Activated CD8-positive, alpha-beta memory T cell treated with anti-CD3 and anti-CD28 coated beads, Interleukin-2, amount 10 ng/mL, durations not matched to agents 7 days and 5 days (primary cell): ENCODE measurements at places on chromosomes 12 and 14.

DNA sequence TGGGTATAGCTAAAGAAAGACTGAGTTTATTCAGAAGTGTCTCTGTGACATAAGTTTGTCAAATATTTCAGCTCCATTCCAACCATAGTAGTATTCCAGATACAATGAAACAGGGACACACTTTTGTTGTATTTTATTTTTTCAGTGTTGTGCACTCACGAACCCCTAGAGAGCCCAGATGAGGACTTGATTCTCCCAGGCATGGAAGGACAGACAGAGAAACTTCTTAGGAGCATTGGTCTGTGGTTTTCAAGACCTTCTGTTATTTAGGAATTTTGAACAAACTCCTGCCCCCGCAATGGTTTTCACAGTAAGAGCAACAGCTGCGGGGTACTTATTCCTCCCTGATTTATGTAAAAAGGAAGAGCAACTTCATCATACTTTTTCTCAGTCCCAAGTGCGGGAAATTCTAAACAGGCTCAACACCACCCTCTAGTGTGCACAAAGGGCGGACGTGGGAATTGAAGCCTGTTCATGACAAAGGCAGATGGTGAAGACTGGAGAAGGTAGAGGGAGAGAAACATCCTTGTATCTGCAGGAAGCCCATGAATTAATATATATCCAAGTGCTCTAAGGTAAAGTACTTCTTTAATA is 147.6 kb downstream of the PAH start:
- peak; percentile 54 for DNase-seq

DNA sequence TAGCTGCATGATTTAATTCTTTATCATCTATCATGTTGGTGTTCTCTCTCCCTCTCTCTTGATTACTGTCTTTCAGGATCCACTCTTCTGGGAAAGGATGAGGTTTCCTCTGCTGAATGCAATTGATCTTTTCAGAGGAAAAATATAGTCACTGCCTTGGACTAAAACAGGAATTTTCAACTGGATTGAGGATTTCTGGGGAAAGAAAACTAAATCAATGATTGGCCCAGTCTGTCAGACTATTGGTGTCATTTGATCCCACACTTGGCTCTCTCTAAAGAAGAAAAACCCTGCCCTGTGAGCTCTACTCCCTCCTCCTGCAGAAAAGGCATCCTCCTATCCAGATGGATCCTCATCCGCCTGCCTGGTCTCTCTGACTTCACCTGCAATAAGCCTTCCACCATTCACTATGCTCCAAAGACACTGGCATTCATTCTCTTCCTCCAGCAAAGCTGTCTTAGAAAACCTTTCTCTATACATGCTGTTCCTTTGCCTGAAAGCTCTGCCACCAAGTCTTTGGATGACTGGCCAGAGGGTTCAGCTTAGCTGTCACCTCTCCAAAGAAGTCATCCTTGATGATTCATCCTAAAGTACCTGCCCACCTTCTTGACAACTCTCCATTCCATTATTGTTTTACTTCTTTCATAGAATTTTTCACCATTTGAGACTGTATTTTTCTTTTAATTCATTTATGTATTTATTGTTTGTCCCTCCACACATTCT is 127.7 kb upstream of the CAND1 start:
- DNase-seq: no peak

DNA sequence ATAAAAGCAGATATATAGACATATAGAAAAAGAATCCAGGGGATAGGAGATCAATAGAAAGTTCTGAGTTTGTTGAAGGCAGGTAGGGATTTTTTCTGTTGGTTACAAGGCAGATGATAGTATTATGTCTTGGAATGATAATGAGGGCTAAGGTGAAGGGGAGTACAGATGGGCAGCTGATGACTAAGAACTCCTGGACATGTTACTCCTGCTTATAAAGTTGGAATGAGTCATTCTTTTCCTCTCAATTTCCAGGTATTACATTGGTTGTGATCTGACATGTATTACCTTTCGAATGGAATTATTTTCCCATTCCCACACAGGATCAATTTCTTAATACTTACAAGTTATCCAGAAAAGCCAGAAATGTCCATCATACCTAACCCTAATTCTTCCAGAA is 545.2 kb upstream of the MGAT4C start:
- no peak for DNase-seq

DNA sequence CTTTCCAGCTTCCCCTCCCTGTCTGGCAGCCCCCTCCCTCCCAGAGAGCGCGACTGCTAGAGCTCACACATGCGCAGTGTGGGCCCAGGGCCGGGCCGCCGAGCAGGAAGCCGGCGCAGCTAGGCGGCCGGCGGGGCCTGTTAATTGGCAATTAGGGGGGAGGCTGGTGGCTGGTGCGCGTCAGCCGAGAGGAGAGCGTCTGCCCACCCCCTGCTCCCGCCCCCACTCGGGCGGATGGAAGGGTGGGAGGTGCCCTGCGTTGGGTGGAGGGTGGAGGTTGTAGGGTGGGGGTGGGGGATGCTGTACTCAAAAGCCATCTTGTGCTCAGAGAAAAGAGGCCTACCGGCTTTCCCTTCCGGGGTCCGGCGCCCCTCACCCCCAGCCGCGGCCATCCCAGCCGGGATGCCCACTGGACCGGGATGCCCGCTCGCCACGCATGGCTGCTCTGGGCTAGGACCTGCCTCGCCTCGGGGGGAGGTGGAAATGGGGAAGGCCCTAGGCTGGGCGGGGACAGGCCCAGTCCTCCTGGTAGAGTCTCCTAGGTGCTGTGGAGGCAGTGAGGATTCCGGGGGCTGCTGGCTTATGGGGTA is 9.2 kb downstream of the HOXC8 start:
- peak; percentile 87 for DNase-seq

DNA sequence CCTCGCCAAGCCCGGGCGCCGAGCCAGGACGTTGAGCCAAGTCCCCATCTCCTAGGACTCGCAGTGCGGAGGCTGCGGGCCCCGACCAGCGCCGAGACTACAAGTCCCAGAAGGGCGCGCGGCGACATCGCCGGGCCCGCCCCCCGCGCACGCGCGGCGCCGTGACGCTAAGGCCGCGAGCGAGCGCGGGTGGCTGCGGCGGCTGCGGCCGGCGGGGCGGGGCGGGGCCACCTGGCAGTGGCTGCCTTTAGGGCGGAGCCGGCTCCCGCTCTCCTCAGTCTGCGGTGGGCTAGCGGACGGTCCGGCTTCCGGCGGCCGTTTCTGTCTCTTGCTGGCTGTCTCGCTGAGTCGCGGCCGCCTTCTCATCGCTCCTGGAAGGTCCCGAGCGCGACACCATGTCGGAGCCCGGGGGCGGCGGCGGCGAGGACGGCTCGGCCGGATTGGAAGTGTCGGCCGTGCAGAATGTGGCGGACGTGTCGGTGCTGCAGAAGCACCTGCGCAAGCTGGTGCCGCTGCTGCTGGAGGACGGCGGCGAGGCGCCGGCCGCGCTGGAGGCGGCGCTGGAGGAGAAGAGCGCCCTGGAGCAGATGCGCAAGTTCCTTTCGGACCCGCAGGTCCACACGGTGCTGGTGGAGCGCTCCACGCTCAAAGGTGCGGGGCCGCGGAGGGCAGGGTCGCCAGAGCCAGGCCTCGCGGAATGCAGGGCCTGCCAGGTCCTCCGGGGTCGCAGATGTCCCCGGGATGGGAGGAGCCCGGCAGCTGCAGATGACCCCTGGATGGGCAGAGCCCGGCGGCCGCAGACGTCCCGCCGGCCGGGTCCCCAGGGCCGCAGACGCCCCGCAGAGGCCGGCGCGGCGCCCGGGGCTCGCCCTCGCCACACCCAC is at the start of gene DYNC1H1:
Gene DYNC1H1, plus strand, starts transcription at position 277 of the 884 bp plus-strand sequence. Its CDS starts 119 bp downstream, at position 396.
- peak; percentile 92 for DNase-seq

GRCh38 chr14:94018308-94018707 is 7.8 kb upstream of the OTUB2 start:
- DNase-seq: no peak

DNA sequence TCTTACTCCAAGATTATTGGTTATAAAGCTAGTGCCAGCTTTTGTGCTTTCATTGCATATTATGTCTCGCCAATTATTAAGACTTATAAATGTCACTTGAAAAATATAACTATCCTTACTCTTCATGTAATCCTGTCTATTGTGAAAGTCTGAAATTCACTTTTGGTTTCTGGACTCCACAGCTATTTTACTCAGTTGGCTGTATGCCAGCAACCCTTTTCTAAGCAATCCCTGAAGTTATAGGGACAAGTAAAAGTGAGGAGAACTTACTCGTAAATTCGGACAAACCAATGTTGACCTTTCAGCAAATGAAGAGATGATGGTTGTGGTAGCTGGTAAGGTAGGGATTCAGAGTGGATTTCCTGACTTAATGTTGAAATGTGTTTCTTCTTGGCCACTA is 196.3 kb downstream of the NPAS3 start:
- DNase-seq: no peak

GRCh38 chr12:130286741-130287440 is 50.8 kb upstream of the PIWIL1 start:
- no peak for DNase-seq

GRCh38 chr12:94640134-94640928 is 10.0 kb downstream of the TMCC3 start:
- DNase-seq: peak; percentile 82

GRCh38 chr12:97321621-97322020 is 141.0 kb upstream of the RMST start:
- DNase-seq: no peak

DNA sequence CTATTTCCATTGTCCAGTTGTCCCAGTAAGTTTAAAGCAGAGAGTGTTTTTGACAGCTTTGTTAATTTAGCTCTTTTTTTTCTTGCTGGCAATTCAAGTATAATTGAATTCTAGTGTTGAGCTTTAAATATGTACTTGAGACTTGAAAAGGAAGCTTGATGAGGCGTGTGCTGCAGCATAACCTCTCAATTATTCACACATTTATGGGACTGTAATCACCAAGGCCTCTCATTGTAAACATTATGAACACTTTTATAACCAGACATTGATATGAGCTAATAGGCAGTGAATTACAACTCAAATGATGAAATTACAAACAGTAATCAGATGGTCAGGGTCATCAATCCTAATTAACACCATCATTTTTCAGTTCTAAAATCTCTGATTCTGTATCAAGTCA is 378.0 kb upstream of the DDHD1 start:
- DNase-seq: no peak

DNA sequence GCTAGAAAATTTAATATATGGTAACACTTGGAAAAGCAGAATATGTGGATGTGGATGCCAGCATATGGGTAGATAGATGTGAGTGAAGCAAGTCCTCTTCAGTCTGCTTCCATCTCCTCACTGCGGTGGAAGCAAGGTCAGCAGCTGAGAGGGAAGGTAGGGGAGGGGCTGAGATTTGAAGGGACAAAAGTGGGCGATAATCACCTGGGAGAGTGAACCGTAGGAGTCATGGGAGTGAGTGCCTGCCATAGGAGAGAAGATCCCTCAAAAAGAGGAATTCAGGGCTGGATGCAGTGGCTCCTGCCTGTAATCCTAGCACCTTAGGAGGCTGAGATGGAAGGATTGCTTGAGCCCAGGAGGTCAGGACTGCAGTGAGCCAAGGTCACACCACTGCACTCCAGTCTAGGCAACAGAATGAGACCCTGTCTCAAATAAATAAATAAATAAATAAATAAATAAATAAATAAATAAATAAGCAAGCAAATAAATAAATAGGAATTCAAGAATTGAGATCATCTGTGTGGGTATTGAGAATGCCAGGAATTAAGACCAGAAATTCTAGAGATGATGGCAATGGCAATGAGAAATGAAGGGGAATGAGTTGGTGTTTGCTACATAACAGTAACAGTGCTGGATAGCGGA is 123.4 kb downstream of the BICD1 start:
- no peak for DNase-seq

- peak; percentile 41 for DNase-seq
Measured at GRCh38 chr12:105109465-105110212, 2.1 kb downstream of the WASHC4 start.

DNA sequence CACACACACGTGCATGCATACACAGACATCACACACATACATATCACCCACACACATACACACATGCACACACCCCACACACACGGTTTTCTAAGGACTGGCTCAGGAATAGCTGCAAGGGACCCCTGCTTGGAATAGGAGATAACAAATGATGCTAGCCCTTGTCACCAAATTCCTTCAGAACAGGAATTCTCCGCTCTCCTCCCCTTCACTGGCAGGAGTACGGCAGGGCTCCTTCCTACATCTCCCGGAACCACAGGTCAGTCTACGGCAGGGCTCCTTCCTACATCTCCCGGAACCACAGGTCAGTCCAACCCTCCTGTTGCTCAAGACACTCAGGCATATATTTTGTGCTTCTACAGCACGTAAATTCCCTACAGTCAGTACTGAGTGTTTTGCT is 23.9 kb downstream of the PHLDA1 start:
- DNase-seq: no peak

DNA sequence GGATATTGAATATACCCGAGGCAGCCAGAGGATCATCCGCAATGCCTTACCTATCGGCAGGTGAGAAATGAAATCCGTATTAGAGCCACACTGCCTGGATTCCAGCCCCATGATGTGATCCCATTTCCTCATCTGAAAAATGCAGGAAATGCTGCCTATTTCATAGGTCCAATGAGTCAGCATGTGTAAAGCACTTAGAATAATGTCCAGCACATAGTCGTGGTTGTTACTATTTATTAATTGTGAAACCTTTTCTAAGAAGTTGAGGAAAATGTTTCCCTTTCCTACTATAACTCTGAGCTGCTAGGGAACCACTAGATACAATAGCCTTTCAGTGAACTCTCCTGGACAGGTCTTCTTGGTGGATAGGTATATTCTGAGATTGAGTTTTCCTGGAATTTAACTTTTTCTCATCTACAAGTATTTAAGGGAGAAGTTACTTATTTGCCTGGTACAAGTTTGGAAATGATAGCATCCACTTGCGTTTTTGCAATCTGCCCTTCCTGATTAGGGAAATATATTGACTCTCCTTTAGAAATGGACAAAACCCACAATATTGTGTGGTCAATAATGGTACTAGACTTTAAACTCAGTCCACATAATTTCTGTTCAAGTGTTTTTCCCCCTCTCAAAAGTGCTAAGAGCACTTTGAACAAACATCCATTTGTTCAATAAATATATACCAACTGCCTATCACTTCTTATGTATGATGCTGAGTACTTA is 12.2 kb downstream of the POLR3B start:
- no peak for DNase-seq

DNA sequence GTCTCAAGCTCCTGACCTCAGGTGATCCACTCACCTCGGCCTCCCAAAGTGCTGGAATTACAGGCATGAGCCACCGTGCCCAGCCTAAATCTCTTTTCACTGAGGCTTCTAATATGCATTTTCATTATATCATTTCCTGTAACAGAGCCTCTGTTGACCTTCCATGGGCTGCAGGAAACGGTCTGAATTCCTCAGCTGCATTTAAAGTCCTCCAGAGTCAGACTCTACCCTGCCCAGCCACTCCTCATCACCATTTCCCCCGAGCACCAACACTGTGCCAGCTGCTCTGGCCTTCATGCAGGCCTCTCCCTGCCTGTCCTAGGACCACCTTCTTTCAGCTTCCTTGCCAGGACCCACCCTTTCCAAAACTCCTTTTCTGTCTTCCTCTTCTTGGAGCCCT is 9.8 kb upstream of the NFKBIA start:
- DNase-seq: no peak

- no peak for DNase-seq
Measured at GRCh38 chr12:75859868-75860267, 171.7 kb downstream of the PHLDA1 start.

- no peak for DNase-seq
Measured at GRCh38 chr14:51396222-51396815, 156.3 kb downstream of the TMX1 start.
